ENCODE measurements at places on chromosomes 13 and 19. TPM values are rescaled to one million over a fixed set of nuclear protein-coding genes. Genes with fewer than 3 reads are reported as not detected.

DNA sequence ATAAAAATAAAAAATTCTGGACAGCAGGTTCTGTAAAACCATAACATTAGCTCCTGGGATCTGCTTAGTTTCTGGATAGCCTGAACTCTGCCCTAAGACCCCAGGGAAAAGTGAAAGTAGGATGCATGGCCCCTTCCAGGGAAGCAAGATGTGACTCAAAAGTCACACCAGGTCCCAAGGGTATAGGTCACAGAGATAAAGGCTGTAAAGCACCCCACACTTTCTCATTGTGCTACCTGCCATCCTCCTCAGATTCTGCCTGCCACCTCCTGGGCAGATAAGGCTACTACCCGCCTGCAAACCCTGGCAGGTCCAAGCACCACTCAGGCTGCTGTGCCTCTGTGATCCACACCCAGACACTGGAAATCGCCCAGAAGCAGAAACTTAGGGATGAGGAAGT, 20.6 kb downstream of the FFAR2 start:
- H3K4me1 ChIP-seq, result no peaks in the 10 kb centered on the region
- H3K27ac ChIP-seq, result no peak overlapping the region
- no peaks in the 10 kb centered on the region for H3K27me3 ChIP-seq
- H3K4me3 ChIP-seq, result no peak overlapping the region

- H3K4me1 ChIP-seq, result no peaks in the 10 kb centered on the region
- no peak overlapping the region for H3K27ac ChIP-seq
- H3K36me3 ChIP-seq, result no peaks in the 10 kb centered on the region
These were observed 857.4 kb downstream of the OLFM4 start for GRCh38 chr13:53885997-53886396.

DNA sequence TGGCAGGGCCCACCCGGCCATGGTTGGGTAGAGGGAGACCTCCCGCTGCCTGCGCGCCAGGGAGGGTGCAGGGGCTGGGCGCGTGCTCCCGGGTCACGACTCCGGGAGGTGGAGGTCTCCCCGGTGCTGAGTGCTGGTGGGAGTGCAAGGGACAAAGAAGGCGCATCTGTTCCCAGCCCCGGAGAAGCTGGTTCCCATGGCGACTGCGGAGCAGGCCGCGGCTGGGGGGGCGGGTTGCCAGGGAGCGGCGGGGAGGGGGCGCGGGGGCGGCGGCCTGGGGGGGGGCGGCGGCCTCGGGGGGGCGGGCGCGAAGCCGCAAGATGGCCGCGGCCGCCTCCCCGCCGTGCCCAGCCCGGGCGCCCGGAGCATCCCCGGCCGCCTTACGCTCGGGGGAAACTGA, 1.2 kb downstream of the CBARP start:
- no peak overlapping the region for H3K27ac ChIP-seq
- no peaks in the 10 kb centered on the region for H3K36me3 ChIP-seq
- H3K4me1 ChIP-seq, result peaks cover 55% of the 10 kb centered on the region
- peak overlapping the region; percentile 40 for H3K4me3 ChIP-seq
- H3K27me3 ChIP-seq, result peaks cover 46% of the 10 kb centered on the region

GRCh38 chr13:52454459-52454819, 839 bp upstream of the CKAP2 start:
- H3K27me3 ChIP-seq, result no peaks in the 10 kb centered on the region
- H3K4me3 ChIP-seq, result peak overlapping the region; percentile 85
- H3K27ac ChIP-seq, result peak overlapping the region; percentile 98
- peak; percentile 53 for DNase-seq

DNA sequence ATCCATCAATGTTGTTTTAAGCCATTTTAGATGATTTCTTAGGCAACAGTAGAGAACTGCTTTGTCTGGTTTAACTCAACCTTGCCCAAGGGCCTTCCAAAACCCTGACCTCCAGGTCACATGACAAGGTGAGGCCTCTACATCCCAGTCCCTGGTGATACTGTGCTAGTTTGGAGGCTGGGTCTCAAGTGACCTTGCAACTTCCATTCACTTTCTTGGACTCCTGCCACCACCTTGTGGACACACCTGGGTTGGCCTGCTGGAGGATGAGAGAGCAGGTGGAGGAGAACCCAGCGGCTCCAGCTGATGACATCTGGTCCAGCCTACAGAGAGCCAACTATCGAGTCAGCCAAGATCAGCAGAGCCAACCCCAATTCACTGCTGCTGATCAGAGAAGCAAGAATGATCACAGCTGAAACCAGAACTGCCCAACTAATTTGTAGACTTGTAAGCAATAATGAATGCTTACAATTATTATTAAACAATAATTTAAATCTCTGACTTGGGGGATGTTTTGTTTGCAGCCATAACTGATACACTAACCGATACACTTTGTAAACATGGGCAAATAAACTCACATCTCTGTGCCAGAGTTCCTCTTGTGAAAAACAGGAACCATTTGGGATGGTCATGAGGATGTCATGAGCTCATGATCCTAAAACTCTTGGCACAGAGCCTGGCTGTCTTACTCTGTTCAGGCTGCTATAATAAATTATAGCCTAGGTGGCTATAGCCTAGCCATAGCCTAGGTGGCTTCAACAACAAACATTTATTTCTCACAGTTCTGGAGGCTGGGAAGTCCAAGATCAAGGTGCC, 11.5 kb downstream of the FAM187B start:
- H3K27me3 ChIP-seq, result no peaks in the 10 kb centered on the region
- peak; percentile 65 for DNase-seq
- no peak overlapping the region for H3K27ac ChIP-seq
- H3K4me1 ChIP-seq, result peaks cover 14% of the 10 kb centered on the region
- H3K36me3 ChIP-seq, result no peaks in the 10 kb centered on the region
- H3K4me3 ChIP-seq, result no peak overlapping the region

DNA sequence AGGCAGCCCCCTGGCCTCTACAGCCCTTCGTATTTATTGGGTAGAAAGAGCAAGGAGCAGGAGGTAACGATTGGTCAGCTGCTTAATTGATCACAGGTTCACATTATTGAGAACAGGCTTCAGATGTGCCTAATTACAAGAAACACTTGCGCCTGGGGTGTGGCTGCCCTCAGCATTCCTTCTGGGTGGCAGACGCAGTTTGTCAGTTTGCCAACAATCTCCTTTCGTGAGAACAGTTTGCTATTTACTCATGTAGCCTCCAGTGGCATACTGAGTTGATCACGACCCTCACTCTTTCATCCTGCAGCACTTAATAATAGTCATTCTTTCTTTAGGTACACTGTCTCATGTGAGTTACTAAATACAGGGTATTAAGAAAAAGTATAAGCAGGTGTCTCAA, 985.6 kb downstream of the SLITRK5 start:
- H3K4me3 ChIP-seq, result no peak overlapping the region
- no peaks in the 10 kb centered on the region for H3K27me3 ChIP-seq
- no peaks in the 10 kb centered on the region for H3K36me3 ChIP-seq
- no peak for DNase-seq

DNA sequence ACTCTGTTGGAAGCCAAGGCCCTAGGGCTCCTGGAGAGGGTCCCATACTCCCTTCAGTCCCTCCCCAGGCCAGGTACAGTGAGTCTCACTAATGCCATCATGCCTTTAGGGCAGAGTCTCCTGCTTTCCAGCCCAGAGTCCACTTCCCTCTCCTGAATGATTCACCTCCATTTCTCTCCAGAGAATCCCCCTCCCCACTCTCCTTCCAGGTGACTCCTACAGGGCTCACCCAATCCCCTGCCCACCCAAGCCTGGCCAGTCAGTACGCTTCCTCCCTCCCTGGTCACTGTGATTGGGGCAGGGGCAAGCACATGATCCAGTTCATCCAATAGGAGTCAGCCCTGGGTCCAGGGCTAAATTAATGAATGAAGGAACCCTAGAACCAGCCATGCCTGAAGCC, 35.0 kb upstream of the PNMA8B start:
- H3K36me3 ChIP-seq, result no peaks in the 10 kb centered on the region
- no peaks in the 10 kb centered on the region for H3K4me1 ChIP-seq
- H3K27me3 ChIP-seq, result peaks cover 12% of the 10 kb centered on the region
- no peak overlapping the region for H3K4me3 ChIP-seq

DNA sequence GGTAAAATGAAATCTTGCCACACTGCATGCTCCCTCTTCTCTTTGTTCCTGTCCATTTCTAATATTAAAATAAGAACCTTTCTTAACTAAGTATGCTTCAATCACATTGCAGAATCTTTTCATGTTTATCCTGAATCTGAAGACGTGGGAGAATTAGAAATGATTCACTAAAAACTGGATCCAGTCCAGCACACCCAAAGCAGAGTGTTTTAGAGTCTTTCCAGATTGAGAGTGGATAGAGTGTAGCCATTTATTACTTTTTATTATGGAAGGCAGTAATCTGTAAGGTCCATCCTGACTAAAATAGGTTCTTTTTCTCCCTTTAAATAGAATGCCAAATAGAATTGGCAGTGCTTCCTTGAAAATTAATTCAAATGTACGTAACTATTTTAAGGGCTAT, 453.5 kb downstream of the TDRD3 start:
- no peaks in the 10 kb centered on the region for H3K36me3 ChIP-seq
- no peak overlapping the region for H3K27ac ChIP-seq
- no peak for DNase-seq
- no peaks in the 10 kb centered on the region for H3K27me3 ChIP-seq
- H3K4me1 ChIP-seq, result no peaks in the 10 kb centered on the region

- H3K27me3 ChIP-seq, result no peaks in the 10 kb centered on the region
- peak; percentile 72 for DNase-seq
- H3K27ac ChIP-seq, result no peak overlapping the region
- H3K36me3 ChIP-seq, result no peaks in the 10 kb centered on the region
These were observed 14.6 kb downstream of the GNA11 start for GRCh38 chr19:3108775-3109174.

GRCh38 chr13:68696907-68697306, 1410.7 kb upstream of the ATXN8OS start:
- no peak overlapping the region for H3K4me3 ChIP-seq
- H3K4me1 ChIP-seq, result no peaks in the 10 kb centered on the region
- no peaks in the 10 kb centered on the region for H3K27me3 ChIP-seq
- DNase-seq, result no peak

The ZNF613 gene
- 24.9 TPM for total RNA-seq

The FUT1 gene
- total RNA-seq, result 0.37 TPM

All from transverse colon (tissue), 4 donors.